IgD-negative memory B cell (primary cell): ENCODE measurements at places on chromosomes 16 and 17. TPM values are rescaled to one million over a fixed set of nuclear protein-coding genes. Genes with fewer than 3 reads are reported as not detected.

The BRIP1 gene
- polyA plus RNA-seq = 2.7 TPM

The CTRB2 gene
- not detected for polyA plus RNA-seq

The PRR29 gene
- 3.2 TPM for polyA plus RNA-seq

The KRT14 gene
- not detected for polyA plus RNA-seq

The TMEM204 gene
- 2.9 TPM for polyA plus RNA-seq

The LRRC37A gene
- 1.3 TPM for polyA plus RNA-seq

The SCRN2 gene
- 19.8 TPM for polyA plus RNA-seq

The ACSF2 gene
- polyA plus RNA-seq = 28.6 TPM

The PTGES3L gene
- 1.4 TPM for polyA plus RNA-seq

The CIBAR2 gene
- not detected for polyA plus RNA-seq

The EVPL gene
- polyA plus RNA-seq = not detected

The CBX8 gene
- polyA plus RNA-seq = 3.2 TPM

The PPY gene
- not detected for polyA plus RNA-seq

The RASD1 gene
- polyA plus RNA-seq = 0.73 TPM

The C1QL1 gene
- not detected for polyA plus RNA-seq

The FAM20A gene
- not detected for polyA plus RNA-seq

The SMTNL2 gene
- polyA plus RNA-seq = not detected

The GINS2 gene
- 0.69 TPM for polyA plus RNA-seq

The EFCAB5 gene
- polyA plus RNA-seq = not detected

The ALOX15B gene
- polyA plus RNA-seq = not detected

The GP1BA gene
- 0.26 TPM for polyA plus RNA-seq

The RPL27 gene
- polyA plus RNA-seq = 2,481 TPM

The FOXC2 gene
- not detected for polyA plus RNA-seq
